ENCODE measurements at places on chromosomes 5 and 9.

- DNase-seq = no peak
Observed at GRCh38 chr5:155605920-155606319, 592.4 kb downstream of the KIF4B start.

DNA sequence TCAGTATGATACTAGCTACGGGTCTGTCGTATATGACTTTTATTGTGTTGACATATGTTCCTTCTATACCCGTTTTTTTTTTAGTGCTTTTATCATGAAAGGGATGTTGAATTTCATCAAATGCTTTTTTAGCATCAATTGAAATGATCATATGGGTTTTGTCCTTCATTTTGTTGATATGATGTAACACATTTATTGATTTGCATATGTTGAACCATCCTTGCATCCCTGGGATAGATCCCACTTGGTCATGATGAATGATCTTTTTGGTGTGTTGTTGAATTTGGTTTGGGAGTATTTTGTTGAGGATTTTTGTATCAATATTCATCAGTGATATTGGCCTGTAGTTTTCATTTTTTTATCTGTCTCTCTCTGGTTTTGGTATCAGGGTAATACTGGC, 50.9 kb downstream of the OSMR start:
- DNase-seq = no peak

- DNase-seq = no peak
Observed at GRCh38 chr5:154583671-154584177, 105.7 kb upstream of the HAND1 start.

- DNase-seq = no peak
Observed at GRCh38 chr5:87836696-87837095, 424.0 kb upstream of the CCNH start.

GRCh38 chr5:134125039-134126015, 10.8 kb downstream of the TCF7 start:
- peak; percentile 76 for DNase-seq

GRCh38 chr5:91170266-91170665, 212.9 kb downstream of the ARRDC3 start:
- no peak for DNase-seq

DNA sequence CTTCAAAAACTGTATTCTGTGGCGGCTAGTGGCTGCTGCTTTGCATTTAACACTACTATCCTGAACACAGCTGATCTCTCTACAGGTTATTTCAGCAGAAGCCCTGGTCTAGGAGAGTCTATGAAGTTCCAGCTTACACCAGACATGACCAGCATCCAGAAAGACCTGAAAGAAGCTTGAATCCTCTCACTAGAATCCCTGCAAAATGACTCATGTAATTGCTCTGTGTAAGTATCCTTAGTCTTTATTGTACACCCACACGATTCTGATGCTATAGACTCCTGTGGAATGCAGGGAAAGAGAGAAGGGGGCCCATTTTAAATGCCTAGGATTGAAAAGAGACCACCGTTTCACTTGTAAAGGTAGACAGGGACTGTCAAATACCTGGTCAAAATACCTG, 859 bp upstream of the GRIA1 start:
- DNase-seq = no peak

DNA sequence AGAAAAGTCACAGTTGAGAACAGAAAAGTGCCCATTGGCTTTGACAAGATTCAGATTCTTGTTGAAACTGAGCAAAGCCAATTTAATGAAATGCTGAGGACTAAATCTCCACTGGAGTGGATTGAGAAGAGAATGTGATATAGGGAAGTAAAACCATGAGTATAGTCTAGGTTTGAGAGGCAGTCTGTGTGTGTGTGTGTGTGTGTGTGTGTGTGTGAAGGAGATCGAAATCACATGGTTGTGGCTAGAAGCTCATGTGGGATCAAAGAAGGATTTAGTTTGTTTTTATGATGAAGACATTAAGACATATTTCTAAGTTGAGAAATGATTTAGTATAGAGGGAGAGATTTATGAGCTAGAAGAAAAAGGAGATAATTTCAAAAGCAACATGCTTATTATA, 275.7 kb upstream of the DAB2 start:
- DNase-seq = no peak

- DNase-seq = peak; percentile 72
Observed at GRCh38 chr9:86434039-86434726, 80.0 kb upstream of the TUT7 start.

GRCh38 chr9:135827301-135827700, 80.0 kb downstream of the CAMSAP1 start:
- no peak for DNase-seq

DNA sequence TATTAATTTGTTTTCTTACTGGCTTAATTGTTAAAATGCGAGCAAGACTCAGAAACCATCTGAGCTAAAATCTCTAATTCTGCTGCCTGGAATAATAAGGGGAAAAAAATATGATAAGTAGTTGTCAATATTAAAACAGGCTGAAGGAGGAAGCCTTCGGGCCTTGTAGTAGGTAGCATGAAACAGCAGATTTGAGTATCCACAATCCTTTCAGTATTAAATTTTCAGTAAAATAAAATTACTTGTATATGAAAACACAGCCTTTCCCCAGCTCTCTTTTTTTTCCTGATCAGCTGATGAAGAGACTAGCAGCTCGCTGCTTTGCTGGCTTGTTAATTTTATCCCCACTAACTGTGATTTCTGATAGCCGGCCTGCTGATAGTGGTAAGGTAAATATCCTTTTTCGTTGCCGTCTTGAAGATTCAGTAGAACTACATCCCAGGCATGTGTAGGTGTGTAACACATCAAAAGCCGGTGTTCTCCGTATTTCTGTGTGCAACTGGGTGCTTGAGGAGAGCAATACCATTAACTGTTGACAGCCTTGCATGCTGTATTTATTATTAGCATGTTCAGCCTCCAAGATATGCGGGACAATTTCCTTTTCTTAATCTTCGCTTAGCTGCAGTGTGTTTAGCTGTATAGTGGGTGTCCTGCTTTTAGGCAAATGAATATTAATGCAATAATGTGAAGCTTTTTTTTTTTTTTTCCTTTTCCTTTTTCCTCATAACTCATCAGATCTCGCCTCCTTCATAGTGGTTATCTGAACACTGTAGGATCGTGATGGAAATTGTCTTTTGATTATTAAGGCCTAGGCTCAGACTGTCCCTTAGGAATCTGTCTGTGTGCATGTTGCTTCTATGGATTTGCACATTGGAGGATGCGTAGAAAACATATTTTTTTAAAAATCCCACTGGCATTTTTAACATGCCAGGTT, 144.6 kb downstream of the SMARCA2 start:
- DNase-seq = peak; percentile 76

DNA sequence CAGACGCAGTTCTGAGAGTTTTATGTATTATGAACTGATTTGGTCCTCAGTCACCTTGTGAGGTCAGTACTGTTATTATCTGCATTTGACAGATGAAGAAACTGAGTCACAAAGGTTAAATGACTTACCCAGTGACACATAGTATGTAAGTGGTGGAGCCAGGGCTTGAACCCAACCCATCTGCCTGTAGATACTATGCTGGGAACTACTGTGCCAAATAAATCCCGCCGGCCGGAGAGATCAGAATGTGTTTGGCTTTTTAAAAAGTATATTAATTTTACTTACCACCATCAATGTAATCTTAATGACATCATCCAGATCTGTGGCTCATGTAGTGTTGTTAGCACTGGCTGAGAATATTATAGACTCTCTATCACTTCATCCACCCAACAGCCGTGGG, 80.8 kb downstream of the ZNF618 start:
- DNase-seq = no peak

- peak; percentile 44 for DNase-seq
Observed at GRCh38 chr9:133991214-133991921, 756 bp downstream of the VAV2 start.

- no peak for DNase-seq
Observed at GRCh38 chr5:95925378-95925744, 36.3 kb downstream of the ELL2 start.

GRCh38 chr9:125568621-125569020, 138.4 kb downstream of the MAPKAP1 start:
- peak; percentile 44 for DNase-seq

GRCh38 chr5:146005264-146005663, 68.9 kb downstream of the SH3RF2 start:
- DNase-seq = no peak

DNA sequence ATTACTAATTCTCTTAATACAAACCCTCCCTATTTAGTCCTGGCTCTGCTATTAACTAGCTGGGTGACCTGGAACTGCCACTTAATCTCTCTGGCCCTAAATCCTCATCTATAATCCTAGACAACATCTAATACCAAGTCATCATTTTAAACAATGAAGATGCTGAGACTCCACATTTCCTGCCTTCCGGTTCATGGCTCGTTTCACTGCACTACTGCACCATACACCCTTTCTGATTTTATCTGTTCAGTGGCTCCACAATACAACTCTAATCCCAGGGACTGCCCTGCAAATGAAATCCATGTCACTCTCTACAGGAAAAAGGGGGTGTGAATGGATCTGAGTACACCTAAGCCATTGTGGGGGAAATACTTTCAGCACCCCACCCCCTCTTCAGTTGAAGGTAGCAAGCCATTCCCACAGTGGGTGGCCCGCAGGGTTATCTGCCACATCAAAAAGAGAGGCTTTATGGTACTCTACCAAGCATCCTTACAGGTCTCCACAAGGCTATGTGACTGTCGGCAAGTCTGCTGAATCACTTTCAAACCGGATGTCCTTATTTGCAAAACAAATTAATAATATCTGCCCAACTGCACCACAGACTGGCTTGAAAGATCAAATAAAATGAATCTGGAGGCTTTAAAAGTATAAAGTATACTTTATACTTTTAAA, 89.5 kb downstream of the EPB41L4A start:
- DNase-seq = no peak

- no peak for DNase-seq
Observed at GRCh38 chr5:77945874-77946273, 169.7 kb upstream of the TBCA start.

- peak; percentile 39 for DNase-seq
Observed at GRCh38 chr5:65329266-65329665, 152.5 kb downstream of the ADAMTS6 start.

DNA sequence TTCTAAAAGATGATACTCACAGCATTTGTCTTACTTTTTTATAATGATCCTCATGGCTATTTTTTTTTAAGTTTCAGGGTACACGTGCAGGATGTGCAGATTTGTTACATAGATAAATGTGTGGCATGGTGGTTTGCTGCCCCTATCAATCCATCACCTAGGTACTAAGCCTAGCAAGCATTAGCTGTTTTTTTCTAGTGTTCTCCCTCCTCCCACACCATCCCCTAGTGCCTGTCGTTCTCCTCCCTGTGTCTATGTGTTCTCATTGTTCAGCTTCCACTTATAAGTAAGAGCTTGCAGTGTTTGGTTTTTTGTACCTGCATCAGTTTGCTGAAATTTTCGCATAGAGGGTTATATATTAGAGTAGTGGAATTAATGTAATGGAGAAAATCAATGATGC, 189.1 kb upstream of the CDH12 start:
- no peak for DNase-seq

DNA sequence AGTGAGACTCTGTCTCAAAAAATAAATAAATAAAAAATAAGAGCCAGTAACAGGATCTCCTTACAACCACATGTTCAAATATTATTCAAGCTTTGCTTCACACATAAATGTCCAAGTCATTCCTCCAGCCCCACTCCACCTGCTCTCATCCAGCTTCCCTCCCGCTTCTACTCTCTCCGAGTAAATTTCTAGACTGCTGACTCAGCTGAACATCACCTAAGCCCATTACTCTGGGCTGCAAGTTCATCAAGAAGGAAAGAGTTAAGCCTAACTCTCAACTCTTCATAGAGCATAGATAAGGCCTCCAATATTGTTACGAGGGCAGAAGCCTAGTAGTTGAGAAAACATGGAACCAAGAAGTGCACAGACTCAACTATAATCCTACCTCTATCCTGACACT, 300.2 kb downstream of the FBXL17 start:
- no peak for DNase-seq

DNA sequence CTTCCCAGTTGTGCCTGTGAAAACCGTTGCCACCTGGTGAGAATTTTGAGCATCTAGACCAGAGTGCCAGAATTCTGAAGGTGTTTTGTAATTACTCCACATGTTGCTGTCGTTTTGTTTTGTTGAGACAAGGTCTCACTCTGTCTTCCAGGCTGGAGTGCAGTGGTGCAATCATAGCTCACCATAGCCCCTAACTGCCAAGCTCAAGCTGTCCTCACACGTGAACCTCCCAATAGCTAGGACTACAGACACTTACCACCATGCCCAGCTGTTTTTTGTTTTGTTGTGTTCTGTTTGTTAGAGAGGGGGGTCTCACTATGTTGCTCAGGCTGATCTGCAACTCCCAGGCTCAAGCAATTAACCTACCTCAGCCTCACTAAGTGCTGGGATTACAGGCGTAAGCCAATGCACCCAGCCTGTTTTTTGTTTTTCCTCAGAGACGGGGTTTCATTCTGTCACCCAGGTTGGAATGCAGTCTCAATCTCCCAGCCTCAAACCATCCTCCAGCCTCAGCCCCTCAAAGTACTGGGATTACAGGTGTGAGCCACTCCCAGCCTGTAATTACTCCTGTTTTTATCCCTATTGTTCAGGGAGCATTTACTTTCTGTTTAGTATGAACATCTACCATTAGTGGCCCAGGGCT, 121.1 kb upstream of the DMRT1 start:
- DNase-seq = no peak

- no peak for DNase-seq
Observed at GRCh38 chr9:130199605-130200004, 27.4 kb downstream of the NCS1 start.

DNA sequence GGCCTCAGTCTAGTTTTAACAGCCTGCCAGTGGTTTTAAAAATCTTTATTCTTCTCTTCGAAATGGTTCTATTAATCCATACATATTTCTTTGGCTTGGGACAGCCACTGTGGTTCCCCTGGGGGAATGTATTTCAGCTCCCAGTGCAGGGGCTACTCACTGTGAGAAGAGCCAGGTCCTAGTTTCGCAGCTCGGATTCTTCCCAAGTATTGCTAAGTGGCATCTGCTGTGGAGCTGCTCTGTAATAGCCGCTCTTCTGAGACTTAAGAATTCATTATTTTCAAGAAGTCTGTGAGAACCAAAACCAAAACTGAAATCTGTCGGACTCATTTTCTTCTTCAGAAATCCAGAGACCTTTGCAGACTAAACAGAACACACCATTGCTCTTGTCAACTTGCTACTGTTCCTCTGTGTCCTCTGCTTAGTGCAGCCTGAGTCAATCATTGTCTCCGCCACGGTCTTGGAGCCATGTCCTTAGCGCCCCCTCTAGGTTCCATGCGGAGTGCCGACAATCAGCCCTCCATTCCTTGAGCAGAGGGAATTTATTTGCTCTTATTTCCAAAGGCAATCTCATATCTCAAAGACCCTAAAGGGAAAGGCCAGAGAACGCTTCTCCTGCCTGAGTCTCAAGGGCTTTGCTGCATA, 478.2 kb downstream of the SPATA31D1 start:
- DNase-seq = peak; percentile 73

DNA sequence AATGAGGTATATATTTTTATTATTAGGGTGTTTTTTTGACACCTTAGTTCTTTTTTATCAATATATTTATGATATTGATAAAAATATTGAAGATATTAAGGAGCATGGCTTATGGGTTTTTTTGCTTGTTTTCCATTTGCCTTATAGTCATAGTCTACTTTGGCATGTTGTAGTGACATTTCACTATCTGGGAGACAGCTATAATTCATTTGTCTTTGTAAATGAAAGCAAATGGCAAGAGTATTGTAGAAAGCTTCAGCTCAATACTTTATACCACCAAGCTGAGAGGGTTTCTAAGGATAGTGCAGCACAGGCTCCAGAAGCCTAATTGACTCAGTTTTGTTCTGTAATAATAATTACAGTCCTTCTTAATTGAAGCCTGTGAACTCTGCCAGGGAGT, 1182.3 kb downstream of the EFNA5 start:
- no peak for DNase-seq

GRCh38 chr5:133053448-133053847, 1.6 kb downstream of the HSPA4 start:
- no peak for DNase-seq

GRCh38 chr9:91071184-91071990, 269.8 kb downstream of the SYK start:
- DNase-seq = no peak

Data from muscle of back (tissue), 13 donors.